Smooth muscle cell of the coronary artery (primary cell): ENCODE measurements at places on chromosomes 11 and 22. TPM values are rescaled to one million over a fixed set of nuclear protein-coding genes. Genes with fewer than 3 reads are reported as not detected.

INSC gene
- total RNA-seq, result 0.08 and 0.23 TPM in 2 replicates

CFAP300 gene
- 1.4 and 5.5 TPM in 2 replicates for total RNA-seq

PRODH gene
- 0.08 and 0.59 TPM in 2 replicates for total RNA-seq

OR5D18 gene
- not detected in 2 replicates for total RNA-seq

PDE2A gene
- total RNA-seq, result 2.0 and 2.6 TPM in 2 replicates

PRDM11 gene
- 4.2 and 4.6 TPM in 2 replicates for total RNA-seq

STX5 gene
- total RNA-seq, result 45.7 and 50.7 TPM in 2 replicates

P2RY2 gene
- total RNA-seq, result 2.0 TPM in 1 of 2 replicates, not detected in the other

CCDC86 gene
- 0.82 and 7.4 TPM in 2 replicates for total RNA-seq

TREH gene
- total RNA-seq, result 0.08 and 0.12 TPM in 2 replicates

GAB4 gene
- total RNA-seq, result not detected in 2 replicates

UBQLNL gene
- 0.08 and 0.12 TPM in 2 replicates for total RNA-seq

DRG1 gene
- 79.5 and 104 TPM in 2 replicates for total RNA-seq

NCF4 gene
- not detected in 2 replicates for total RNA-seq

IFITM1 gene
- total RNA-seq, result 12.6 and 143 TPM in 2 replicates

DEUP1 gene
- not detected in 2 replicates for total RNA-seq
